Sigmoid colon (tissue), 7 donors: ENCODE measurements at places on chromosomes 7 and 10. TPM values are rescaled to one million over a fixed set of nuclear protein-coding genes. Genes with fewer than 3 reads are reported as not detected.

BMPER gene
- total RNA-seq: 2.5 TPM

TSPAN12 gene
- total RNA-seq: 21.0 TPM

GRM3 gene
- total RNA-seq: not detected

DNA sequence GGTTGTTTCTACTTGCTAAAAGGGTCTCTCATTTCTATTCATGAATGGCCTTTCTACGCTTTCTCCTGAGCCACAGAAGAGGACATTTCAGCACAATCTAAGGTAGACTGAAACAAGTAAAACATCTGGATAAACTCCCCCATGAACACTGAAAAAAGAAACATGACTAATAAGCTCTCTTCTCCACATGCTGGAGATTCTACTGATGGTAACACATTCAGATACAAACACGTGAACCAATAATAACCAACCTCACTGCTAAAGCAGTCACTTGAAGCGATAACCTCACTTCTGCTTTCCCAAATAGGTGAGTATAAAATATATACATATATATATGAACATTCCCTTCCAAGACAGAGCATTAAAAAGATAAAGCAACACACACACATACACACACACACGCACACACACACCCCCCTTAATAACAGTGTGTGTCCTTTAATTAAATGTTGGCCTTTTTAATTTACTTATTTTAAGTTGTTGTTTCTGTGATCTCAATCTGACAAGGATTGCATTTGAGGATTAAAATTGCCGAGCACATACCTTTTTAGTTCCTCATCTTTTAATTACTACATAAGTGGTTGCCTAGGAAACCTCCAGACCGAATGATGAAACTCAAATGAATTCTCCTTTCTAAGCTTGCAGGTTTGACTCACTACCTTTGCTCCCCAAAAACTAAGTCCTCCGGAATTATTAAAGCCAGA is 292.4 kb upstream of the KLF14 start:
- DNase-seq: no peak

- no peak for DNase-seq
Measured at GRCh38 chr7:11911900-11912299, 79.9 kb upstream of the THSD7A start.

TBXAS1 gene
- 20.6 TPM for total RNA-seq

DNA sequence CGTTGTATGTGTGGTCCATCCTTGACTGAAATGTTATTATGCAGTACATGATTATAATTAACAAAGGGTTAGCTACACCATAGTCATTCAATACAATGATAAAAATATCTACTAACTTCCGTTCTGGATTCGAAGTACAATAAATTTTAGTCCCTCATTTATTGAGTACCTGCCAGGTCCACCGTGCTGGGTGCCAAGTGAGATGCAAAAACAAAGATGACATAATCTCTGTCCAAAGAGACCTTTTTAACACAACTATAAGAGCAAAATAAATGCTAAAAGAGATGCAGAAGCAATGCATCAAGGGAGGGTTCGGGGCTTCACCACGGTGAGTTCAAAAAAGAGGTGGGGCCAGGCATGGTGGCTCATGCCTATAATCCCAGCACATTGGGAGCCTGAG is 33.1 kb downstream of the LAMB1 start:
- no peak for DNase-seq

OPALIN gene
- not detected for total RNA-seq
